ENCODE measurements at places on chromosomes 16 and 17.

- no peak for DNase-seq
These were observed 1.4 kb downstream of the CENPX start for GRCh38 chr17:82021107-82021899.

- no peak for DNase-seq
These were observed 154.4 kb downstream of the ABCC12 start for GRCh38 chr16:48001324-48001895.

GRCh38 chr17:70336411-70336810 is 167.1 kb downstream of the KCNJ2 start:
- no peak for DNase-seq

DNA sequence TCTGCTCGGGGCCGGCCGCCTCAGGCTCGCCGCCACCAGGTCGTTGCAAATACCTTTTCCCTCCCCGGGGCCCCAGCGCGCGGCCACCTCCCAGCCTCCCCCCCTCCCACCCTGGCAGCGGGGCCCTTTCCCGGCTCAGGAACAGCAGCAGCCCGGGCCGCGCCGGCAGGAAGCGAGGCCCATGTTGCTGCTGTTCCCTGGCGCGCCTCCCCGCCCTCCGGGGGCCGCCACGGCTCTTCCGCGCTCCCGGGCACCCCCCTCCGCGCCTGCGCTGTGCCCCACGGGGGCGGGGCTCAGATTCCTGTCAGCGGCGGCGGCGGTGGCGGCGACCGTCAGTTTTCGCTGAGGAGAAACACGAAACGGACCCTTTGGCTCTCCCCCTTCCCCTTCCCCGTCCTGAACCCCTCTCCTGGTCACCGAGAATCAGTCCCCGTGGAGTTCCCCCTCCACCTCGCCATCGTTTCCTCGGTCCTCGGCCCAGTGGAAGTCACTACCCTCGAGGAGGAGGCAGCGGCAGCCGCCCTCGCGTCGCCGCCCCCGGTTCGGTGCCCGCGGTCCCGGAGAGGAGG is at the start of gene NFAT5:
TSS of gene NFAT5 (plus strand) at position 296 of the 569 bp plus-strand sequence. CDS start 336 bp downstream, outside the sequence.
- DNase-seq = peak; percentile 89

DNA sequence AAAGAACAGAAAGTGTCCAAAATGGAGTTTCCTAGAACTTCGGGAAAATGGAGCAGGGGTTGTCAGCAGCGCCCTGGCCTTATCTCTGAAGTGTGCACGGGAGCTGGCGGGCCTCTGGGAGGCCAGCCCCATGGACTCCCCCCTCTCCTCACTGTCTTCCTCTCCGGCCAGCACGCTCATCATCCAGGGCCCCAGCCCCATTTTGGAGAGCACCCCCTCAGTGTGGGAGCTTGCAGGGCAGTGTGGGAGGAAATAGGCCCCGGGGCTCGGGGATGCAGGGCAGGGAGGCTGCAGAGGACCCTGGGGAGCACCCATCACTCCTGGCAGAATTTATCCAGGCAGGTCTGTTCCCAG is 4.9 kb upstream of the PABPN1L start:
- DNase-seq = no peak

DNA sequence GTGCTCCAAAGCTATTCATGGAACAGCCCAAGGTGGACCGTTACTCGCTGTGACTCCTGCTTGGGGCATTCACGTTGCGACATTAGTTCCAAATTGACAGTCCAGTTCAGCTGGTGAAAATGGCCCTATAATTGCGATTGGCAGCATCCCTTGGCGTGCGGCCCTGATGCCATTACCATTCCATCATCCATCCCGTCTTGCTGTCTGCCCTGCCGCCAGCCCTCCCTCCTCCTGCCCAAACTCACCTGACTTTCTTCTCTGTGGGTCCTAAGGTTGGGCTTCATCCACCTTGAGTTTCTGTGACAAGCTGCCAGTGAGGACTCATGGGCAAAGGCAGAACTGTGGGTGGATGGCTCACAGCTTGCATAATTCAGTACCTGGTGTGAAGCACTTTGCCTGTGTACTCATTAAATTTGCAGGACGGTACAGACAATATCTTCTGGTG is 104.6 kb downstream of the RPTOR start:
- no peak for DNase-seq

DNA sequence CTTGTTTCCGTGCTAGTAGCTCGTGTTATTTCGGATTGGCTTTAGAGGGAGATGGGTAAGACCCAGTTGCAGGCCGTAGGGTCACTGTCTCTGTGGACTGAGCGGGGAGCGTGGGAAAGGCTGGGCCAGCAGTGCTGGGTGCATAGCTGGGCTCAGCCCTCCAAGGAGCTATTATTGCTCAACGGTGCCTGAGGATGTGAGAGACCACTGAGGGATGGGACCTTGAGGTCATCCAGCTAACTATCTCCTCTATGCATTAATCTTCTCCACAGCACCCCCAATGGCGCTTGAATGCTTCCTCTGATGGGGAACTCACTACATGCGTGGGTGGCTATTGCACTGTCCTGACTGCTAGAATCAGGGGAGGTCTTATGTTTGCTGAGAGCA is 126.1 kb upstream of the FOXF1 start:
- DNase-seq = no peak

DNA sequence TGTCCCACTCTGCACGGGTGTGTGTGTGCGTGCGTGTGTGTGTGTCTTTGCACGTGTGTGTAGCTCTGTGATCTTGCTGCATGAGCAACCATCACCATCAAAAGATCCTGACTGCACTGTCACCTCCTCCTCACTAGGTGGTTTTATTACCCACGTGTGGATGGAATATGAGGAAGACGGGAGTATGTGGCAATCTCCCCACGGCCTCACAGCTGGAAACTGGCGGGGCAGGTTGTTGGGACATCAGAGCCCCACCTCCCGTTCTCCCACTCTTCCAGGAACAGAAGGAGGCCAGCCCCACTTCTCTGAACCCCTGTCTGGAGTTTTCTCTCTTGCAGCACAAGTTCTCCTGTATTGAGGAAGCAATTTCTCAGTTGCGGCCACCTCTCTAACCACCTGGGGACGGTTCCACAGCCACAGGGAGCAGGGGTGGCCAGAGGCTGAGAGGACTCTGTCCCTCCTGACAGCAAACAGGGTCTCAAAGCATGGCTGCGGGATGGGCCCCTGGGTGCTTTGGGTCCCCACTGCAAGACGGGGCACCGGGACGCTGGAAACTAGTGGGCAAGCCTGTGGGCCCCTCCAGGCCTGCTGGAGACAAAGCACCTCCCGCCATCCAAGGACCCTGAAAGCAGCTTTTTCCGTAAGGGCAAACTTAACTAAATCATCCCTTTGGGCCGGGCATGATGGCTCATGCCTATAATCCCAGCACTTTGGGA is 27.9 kb upstream of the ATP2C2 start:
- no peak for DNase-seq

GRCh38 chr16:75198135-75198600 is 8.8 kb downstream of the CTRB2 start:
- DNase-seq = no peak

All from stimulated activated CD4-positive, alpha-beta T cell treated with anti-CD3 and anti-CD28 coated beads, Interleukin-1b, Interleukin-23, amount 100 ng/mL, for 1 hour (primary cell).